Naive B cell (primary cell): ENCODE measurements at places on chromosomes 6 and 20. TPM values are rescaled to one million over a fixed set of nuclear protein-coding genes. Genes with fewer than 3 reads are reported as not detected.

Gene PI16
- 1.2 TPM for polyA plus RNA-seq

Gene DACT2
- polyA plus RNA-seq: not detected

DNA sequence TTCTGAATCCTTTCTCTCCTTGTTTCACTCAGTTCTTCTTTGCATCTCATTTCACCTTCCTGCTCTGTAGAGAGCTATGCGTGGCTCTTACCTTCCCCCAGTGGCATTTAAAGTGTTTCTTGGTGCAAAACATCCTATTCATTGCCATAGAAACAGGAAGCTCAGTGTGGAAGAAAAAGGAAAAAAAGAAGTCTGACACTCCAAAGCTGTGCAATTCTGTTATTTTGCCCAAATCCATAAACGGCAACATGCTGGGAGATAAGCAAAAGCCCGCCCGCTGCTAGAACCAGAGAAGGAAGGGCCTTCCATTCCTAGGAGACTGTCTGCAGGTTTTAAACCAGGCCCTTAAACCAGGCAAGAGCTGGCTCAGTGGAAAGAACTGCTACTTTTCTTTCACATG lies 247.1 kb downstream of the HIVEP2 start:
- H3K36me3 ChIP-seq: no peaks in the 10 kb centered on the region
- H3K27ac ChIP-seq: no peak overlapping the region
- H3K4me3 ChIP-seq: no peak overlapping the region
- DNase-seq: no peak
- H3K27me3 ChIP-seq: no peaks in the 10 kb centered on the region

- no peaks in the 10 kb centered on the region for H3K27me3 ChIP-seq
- H3K4me1 ChIP-seq: peaks cover 25% of the 10 kb centered on the region
- peak overlapping the region; percentile 94 for H3K27ac ChIP-seq
- DNase-seq: no peak
- peak overlapping the region; percentile 93 for H3K4me3 ChIP-seq
These were observed 963 bp upstream of the RMND1 start for GRCh38 chr6:151452750-151453427.
